A549 treated with GW870086 at 1 μM for 4 hours (cell line): ENCODE measurements at places on chromosomes 6 and 20. TPM values are rescaled to one million over a fixed set of nuclear protein-coding genes. Genes with fewer than 3 reads are reported as not detected.

Gene PPP1R14C
- 1.5 to 1.9 TPM (median 1.6 TPM) in 5 replicates for total RNA-seq

Gene STMND1
- not detected in 5 replicates for total RNA-seq

Gene OPRM1
- total RNA-seq: not detected in 5 replicates

Gene LY6G6F
- total RNA-seq: not detected in 5 replicates

Gene DCBLD1
- total RNA-seq: 24.0 to 29.9 TPM (median 26.3 TPM) in 5 replicates

Gene ERVFRD-1
- total RNA-seq: not detected in 5 replicates
